KG1 (cell line): ENCODE measurements at places on chromosomes 3 and 15.

DNA sequence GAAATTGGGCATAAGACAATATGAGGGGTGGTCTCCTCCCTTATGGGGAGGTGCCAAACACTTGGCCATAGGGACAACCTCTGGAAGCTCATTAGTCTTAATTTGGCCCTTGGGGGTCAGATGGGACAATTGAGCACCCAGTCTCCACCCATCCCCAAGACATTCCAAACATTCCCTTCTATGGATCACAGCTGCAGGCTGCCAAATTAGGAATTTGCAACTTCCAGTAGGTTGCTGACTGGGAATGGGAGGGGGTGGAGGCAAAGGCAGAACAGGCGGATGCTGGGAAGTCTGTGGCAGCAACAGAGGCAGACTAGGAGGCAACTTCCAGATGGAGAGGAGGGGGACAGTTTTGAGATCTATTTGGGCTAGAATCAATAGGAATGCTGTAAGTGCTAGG is 1.4 kb upstream of the PDHB start:
- no peak for DNase-seq

DNA sequence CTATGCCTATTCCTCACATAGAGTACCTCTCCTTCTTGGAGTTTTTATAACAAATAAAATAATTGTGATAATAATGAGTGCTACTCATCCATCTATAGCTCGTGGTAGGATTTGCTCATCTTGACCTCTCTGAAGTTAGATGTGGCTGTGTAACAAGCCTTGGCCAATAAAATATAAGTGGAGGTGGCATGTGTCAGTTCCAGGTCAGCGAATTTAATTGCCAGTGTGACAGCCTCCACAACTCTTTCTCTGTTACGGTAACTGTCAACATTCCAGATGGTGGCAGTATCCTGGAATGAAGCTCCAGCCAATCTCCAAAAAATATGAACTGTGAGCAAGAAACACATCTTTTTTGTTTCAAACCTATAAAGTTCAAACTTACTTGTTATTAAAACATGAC is 13.8 kb downstream of the CLRN1 start:
- DNase-seq: no peak

DNA sequence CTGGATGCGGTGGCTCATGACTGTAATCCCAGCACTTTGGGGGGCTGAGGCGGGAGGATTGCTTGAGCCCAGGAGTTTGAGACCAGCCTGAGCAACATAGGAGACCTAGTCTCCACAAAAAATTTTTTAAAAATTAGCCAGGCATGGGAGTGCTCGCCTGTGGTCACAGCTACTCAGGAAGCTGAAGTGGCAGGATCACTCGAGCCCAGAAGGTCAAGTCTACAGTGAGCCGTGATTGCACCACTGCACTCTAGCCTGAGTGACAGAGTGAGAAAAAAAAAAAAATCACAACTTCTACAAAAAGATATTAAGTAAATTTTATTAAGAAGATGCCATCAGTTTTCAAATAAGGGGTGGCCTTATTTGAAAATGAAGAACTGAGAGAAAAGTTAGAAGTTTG is 11.9 kb upstream of the PLA2G4D start:
- DNase-seq: no peak

GRCh38 chr3:102200560-102200959 is 234.3 kb upstream of the ZPLD1 start:
- DNase-seq: no peak

GRCh38 chr15:61155741-61156700 is 73.1 kb downstream of the RORA start:
- DNase-seq: no peak

GRCh38 chr15:35746121-35746520 is 200.2 kb upstream of the DPH6 start:
- no peak for DNase-seq

DNA sequence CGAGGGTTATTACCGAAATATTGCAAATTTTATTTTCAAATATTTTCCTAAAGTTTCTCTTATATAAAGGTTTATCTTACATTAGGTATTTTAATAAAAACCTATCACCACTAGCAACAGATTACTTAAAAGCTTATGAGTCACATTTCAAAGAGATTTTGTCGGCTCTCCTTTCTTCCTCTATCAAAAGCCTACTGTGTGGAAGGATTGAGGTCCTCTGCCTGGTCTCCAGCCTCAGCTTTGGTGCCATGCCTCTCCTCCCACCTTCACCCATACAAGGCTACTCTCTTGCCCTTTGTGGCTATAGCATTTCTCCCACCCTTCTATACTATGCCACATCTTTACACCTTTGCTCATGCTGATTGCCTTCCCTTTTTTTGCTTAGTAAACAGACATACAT is 199.3 kb downstream of the TNIK start:
- no peak for DNase-seq

- DNase-seq: no peak
These were observed 44.8 kb downstream of the PDIA5 start for GRCh38 chr3:123111640-123112039.

- no peak for DNase-seq
These were observed 11.0 kb downstream of the LEKR1 start for GRCh38 chr3:156837115-156837514.

GRCh38 chr3:191254098-191254873 is 55.2 kb downstream of the OSTN start:
- no peak for DNase-seq

- DNase-seq: no peak
These were observed 48.8 kb upstream of the PTX3 start for GRCh38 chr3:157387708-157388435.

DNA sequence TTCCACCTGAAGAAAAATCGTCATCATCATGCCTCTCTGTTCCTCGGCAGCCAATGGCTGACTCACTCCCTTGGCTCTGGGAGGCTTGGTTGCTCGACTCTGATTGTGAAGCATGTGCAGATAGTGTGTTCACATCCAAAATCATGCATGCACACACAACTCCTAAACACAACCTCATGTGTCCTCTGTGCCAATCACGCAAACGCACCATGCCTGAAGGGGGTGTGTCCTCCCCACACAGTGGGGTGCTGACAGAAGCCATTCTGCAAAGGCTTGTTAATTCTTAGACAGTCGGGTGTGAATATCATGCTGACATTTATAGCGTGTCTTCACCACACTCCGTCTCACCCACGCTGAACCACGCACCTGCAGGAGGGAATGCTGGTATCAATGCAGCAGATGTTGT is 11.4 kb upstream of the CCDC174 start:
- DNase-seq: no peak

GRCh38 chr15:65762914-65763787 is 28.9 kb downstream of the DENND4A start:
- no peak for DNase-seq

- no peak for DNase-seq
These were observed 22.9 kb upstream of the CFAP20DC start for GRCh38 chr3:59072681-59073080.

DNA sequence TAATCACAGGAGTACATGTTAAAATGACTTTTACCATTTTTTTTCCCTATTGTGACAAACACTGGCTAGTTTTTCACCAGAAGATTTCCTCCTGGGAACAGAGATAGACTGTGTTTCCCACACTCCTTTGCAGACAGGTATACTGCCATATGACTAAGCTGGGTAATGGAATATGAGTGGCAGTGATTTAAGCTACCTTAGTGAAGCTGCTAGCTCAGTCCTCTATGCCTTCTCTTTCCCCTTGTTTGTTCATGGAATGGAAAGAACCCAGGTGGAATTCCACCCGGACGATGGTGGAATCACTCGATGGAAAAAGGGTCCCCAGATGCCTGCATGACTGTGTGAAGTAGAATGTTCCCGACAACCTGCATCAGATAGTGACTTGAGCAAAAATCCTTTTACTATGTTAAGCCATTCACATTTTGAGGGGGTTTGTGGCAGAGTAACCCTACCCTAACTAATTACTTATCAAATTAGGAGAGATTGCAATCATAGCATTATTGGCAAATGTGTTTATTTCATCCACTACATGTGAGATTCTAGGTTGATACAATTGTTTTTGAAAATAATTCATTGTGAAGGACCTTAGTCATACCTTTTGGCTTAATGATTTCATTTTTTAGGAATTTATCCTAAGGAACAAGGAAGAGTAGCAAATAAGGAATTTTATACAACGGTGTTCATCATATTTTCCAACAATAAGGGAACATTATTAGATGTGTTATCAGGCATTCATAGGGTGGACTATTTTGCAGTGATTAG is 16.5 kb downstream of the THSD4 start:
- DNase-seq: no peak
